Hair follicular keratinocyte (primary cell): ENCODE measurements at places on chromosomes 6 and 20. TPM values are rescaled to one million over a fixed set of nuclear protein-coding genes. Genes with fewer than 3 reads are reported as not detected.

The LHFPL5 gene
- total RNA-seq, result not detected in 2 replicates

The ME1 gene
- 24.3 and 29.8 TPM in 2 replicates for total RNA-seq

The CYP24A1 gene
- total RNA-seq, result 2.6 and 5.7 TPM in 2 replicates

The PARD6B gene
- total RNA-seq, result 1.2 and 1.6 TPM in 2 replicates

The BPIFB2 gene
- total RNA-seq, result not detected in 2 replicates

The SYCP2L gene
- total RNA-seq, result 0.23 and 0.61 TPM in 2 replicates
